ENCODE measurements at places on chromosomes 13 and 19.

DNA sequence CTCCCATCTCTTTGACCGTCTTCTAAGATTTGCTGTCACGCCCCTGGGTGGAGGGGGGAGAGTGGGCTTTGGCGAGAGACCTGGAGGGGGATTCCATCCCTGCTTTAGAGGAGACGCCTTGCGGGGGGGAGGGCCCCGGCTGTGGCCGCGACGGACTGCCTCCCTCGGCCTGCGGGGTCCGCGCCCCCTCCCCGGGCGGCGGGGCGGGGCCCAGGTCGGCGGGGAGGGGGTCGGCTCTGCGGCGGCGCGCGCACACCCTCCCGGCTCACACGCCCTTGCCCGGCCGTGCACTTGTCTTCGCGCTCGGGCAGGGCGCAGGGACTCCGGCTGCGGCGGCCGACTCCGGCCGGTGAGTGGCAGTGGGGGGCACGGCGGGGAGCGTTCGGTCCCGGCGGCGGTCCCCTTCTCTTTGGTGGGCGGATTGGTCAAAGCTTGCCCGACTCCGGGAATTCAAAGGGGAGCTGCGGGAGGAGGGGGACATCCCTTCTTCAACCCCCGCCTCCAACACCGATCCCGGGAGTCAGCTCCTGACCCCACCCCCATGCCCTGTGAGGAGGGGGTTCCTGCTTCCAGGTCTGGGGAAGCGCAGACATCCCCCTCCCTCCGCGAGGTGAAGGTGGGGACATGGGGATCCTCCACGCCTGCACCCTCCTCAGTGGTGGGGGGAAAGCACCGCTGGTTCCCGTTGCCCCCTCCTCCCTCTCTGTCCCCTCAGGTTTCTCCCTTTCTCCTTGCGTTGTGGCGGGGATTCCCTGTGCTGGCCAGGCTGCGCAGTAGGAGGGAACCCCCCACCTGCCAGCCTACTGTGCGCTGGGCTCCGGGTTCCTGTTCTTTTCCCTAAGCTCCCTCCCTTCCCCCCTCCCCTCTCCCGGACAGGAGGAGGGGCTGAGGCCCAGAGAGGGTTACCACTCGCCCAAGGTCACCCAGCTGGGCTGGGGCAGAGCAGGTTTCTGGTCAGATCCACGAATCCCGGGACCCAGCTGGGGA lies 14.6 kb upstream of the KCNN1 start:
- no peak overlapping the region for H3K27ac ChIP-seq
- no peak for DNase-seq
- H3K4me3 ChIP-seq: peak overlapping the region; percentile 68

DNA sequence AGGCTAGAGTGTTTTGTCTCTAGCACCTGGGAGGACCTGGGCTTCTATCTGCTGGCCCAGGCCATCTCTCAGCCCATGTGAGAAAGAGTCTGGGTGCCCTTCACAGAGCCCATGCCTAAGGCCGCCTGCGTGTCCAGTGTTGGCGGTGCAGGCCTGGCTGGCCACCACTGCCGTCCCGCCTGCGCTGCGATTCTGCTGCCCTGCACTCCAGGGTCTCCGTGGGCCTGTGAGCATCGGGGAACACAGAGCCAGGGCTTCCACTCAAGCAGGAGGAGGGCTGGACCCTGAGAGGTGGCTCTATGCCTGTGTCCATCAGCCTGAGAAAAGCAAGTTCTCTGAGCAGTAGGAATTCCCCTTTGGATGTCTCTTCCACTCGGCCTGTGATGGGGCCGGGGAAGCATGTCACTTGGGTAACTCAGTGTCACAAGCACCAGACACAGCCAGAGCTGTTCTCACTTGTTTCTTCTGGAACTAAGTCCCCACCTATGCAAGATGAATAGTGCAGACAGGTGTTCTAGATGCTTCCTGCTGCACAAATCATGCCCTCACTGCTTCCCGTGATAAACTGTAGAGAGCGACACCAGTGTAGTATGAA lies 93.9 kb downstream of the RAB20 start:
- DNase-seq: no peak
- H3K27me3 ChIP-seq: peaks cover 8% of the 10 kb centered on the region
- no peak overlapping the region for H3K4me3 ChIP-seq

GRCh38 chr19:16342002-16342715 lies 17.5 kb downstream of the KLF2 start:
- no peaks in the 10 kb centered on the region for H3K27me3 ChIP-seq
- H3K36me3 ChIP-seq: no peaks in the 10 kb centered on the region

DNA sequence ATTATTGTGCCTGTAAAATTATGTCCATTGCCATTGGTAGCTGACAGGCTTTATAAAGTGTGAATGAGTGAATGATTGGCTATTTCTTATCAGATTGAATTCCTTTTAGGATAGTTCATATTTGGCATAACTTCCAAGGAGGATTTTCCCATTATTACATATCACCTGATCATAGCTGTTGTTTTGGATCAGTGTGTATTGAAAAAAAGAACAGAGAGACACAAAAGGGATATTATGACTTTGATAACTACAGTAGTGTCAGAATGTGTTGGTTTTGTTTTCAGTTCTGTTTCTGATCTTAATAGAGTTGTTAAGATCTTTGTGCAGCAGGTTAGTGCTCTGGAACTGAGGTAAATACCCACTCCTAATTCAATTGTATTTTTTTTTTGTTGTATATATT lies 103.8 kb downstream of the LRCH1 start:
- H3K36me3 ChIP-seq: peaks cover 8% of the 10 kb centered on the region
- peaks cover 35% of the 10 kb centered on the region for H3K4me1 ChIP-seq
- H3K4me3 ChIP-seq: no peak overlapping the region
- no peak overlapping the region for H3K27ac ChIP-seq

DNA sequence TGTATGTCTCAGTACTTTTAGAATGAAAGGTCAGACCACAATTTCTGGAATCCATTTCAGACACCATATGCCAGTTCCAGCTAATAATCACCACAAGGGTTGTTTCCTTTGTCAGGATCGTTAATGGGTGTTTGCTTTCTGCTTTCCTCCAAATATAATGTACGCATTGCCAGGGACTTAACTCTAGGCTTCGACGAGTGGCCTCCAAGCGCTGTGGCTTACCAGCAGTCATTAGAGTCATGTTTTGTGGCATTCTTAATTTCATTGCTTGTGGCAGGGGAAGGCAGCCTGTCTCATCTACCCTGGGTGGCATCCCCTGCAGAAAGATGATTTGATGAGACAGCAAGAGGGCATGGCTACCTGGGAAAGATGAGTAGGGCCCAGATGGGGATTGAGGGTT lies 22.5 kb downstream of the SAFB start:
- H3K36me3 ChIP-seq: peaks cover 73% of the 10 kb centered on the region
- no peak overlapping the region for H3K4me3 ChIP-seq
- no peak for DNase-seq
- peaks cover 17% of the 10 kb centered on the region for H3K4me1 ChIP-seq

GRCh38 chr13:112127564-112128330 lies 60.8 kb downstream of the SOX1 start:
- no peak for DNase-seq
- H3K4me1 ChIP-seq: no peaks in the 10 kb centered on the region
- no peak overlapping the region for H3K4me3 ChIP-seq
- H3K27ac ChIP-seq: no peak overlapping the region
- no peaks in the 10 kb centered on the region for H3K36me3 ChIP-seq

GRCh38 chr19:45477713-45478453 lies 10.1 kb downstream of the FOSB start:
- peaks cover 30% of the 10 kb centered on the region for H3K4me1 ChIP-seq
- H3K36me3 ChIP-seq: peaks cover 9% of the 10 kb centered on the region
- DNase-seq: no peak
- peak overlapping the region; percentile 66 for H3K4me3 ChIP-seq

DNA sequence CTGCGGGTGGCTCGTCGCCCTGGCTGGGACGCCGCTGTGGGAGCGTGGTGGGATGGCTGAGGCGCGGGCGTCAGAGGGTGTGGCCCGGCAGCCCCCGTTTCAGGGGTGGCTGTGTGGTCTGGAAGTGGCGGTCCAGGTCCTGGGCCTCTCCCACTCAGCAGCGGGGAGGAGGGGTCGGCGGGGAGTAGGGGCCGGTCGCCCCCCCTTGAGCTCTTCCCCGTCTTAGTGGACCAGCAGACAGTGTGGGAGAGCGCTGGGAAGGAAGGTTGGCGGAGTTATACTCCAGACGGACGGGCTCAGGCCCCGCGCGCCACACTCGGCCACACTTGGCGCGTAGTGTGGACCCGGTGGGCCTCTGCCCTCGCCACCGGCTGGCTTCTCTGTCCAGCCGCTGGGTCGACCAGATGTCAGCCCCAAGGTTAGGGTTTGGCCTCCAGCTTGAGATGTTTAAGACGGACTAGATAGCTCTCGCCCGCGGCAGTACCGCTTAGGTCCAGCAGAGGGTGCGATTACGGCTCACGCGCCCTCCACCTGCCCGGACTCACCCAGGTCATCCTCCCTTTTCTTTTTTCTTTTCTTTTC lies 21.7 kb upstream of the ZNF429 start:
- no peak overlapping the region for H3K4me3 ChIP-seq
- no peaks in the 10 kb centered on the region for H3K36me3 ChIP-seq
- H3K27me3 ChIP-seq: peaks cover 2% of the 10 kb centered on the region

GRCh38 chr13:62040806-62041205 lies 625.2 kb upstream of the PCDH20 start:
- H3K27me3 ChIP-seq: no peaks in the 10 kb centered on the region
- no peak overlapping the region for H3K27ac ChIP-seq
- no peak for DNase-seq
- H3K36me3 ChIP-seq: no peaks in the 10 kb centered on the region
- H3K4me3 ChIP-seq: no peak overlapping the region
- no peaks in the 10 kb centered on the region for H3K4me1 ChIP-seq

DNA sequence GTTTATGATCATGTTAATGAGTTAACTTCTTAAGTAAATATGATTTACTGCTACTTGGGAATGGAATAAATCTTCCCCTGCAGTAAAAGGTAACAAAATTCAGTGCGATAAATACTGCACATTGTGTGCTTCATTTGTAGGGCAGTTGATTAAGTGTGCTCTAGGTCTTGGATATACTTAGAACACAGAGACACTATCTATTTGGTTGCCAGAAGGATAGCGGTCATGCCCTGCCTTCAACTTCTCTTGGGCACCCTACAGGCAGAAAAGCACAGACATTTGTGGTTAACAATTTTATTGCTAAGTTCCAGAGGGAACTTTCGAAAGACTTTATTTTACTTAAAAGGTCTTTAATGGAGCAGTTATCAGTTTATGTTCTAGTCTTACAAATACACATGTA lies 605.8 kb downstream of the PCDH9 start:
- no peaks in the 10 kb centered on the region for H3K36me3 ChIP-seq
- no peak for DNase-seq
- no peak overlapping the region for H3K4me3 ChIP-seq
- H3K4me1 ChIP-seq: no peaks in the 10 kb centered on the region
- H3K27ac ChIP-seq: no peak overlapping the region

- no peak for DNase-seq
- no peaks in the 10 kb centered on the region for H3K36me3 ChIP-seq
- H3K27ac ChIP-seq: no peak overlapping the region
- no peak overlapping the region for H3K4me3 ChIP-seq
- H3K27me3 ChIP-seq: peaks cover 13% of the 10 kb centered on the region
- peaks cover 42% of the 10 kb centered on the region for H3K4me1 ChIP-seq
Observed at GRCh38 chr19:41936416-41936850, 8.2 kb upstream of the ERFL start.

GRCh38 chr13:39058040-39058439 lies 19.8 kb downstream of the NHLRC3 start:
- no peak overlapping the region for H3K4me3 ChIP-seq
- no peaks in the 10 kb centered on the region for H3K27me3 ChIP-seq
- DNase-seq: no peak
- H3K4me1 ChIP-seq: peaks cover 29% of the 10 kb centered on the region
- peaks cover 19% of the 10 kb centered on the region for H3K36me3 ChIP-seq

- H3K4me1 ChIP-seq: peaks cover 31% of the 10 kb centered on the region
- no peak overlapping the region for H3K27ac ChIP-seq
- DNase-seq: no peak
- peaks cover 3% of the 10 kb centered on the region for H3K36me3 ChIP-seq
- H3K27me3 ChIP-seq: no peaks in the 10 kb centered on the region
- H3K4me3 ChIP-seq: no peak overlapping the region
Observed at GRCh38 chr13:94431574-94431973, 47.9 kb downstream of the DCT start.

- H3K27ac ChIP-seq: no peak overlapping the region
- H3K36me3 ChIP-seq: no peaks in the 10 kb centered on the region
- no peaks in the 10 kb centered on the region for H3K4me1 ChIP-seq
- H3K4me3 ChIP-seq: no peak overlapping the region
- no peak for DNase-seq
- peaks cover 12% of the 10 kb centered on the region for H3K27me3 ChIP-seq
Observed at GRCh38 chr13:46114613-46115012, 9.8 kb upstream of the CPB2 start.

DNA sequence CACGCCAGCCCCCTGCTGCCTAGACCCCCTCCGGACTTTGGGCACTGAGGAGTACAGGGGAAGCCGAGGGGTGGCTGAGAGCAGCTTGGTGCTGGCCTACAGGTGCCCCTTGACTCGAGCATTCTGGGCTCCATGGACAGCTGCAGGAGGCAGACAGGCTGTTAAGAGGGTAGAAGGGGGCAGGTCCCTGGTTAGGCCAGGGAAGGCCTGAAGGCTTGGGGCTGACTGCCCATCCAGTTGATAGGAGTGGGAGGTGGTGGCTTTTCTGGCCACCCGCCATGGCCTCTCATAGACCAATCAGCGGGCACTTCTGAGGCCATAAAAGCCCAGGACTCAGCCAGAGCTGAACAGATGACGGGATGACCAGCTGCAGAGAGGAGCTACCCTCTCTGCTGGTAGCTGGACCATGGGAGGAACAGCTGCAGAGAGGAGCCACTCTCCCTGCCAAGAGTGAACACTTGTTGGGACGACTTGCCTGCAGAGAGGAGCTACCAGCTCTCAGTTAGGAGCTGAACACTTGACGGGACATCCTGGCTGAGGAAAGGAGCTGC lies 10.7 kb upstream of the SUPT20H start:
- no peaks in the 10 kb centered on the region for H3K4me1 ChIP-seq
- no peak overlapping the region for H3K4me3 ChIP-seq
- no peaks in the 10 kb centered on the region for H3K36me3 ChIP-seq
- DNase-seq: no peak
- no peaks in the 10 kb centered on the region for H3K27me3 ChIP-seq

- peaks cover 89% of the 10 kb centered on the region for H3K4me1 ChIP-seq
- DNase-seq: no peak
- H3K27ac ChIP-seq: peak overlapping the region; percentile 94
- peaks cover 22% of the 10 kb centered on the region for H3K36me3 ChIP-seq
Observed at GRCh38 chr19:10758978-10759377, 41.1 kb downstream of the DNM2 start.

GRCh38 chr13:45826731-45827130 lies 24.8 kb downstream of the SIAH3 start:
- no peak for DNase-seq
- H3K4me3 ChIP-seq: no peak overlapping the region
- no peaks in the 10 kb centered on the region for H3K4me1 ChIP-seq
- no peak overlapping the region for H3K27ac ChIP-seq
- H3K27me3 ChIP-seq: no peaks in the 10 kb centered on the region
